DMS79 treated with DMSO at 0.1 percent for 48 hours (cell line): ENCODE measurements at places on chromosomes 16 and 17.
A peak's percentile ranks its signal among the peaks of the same experiment; 100 is the strongest.

- no peak for DNase-seq
Observed at GRCh38 chr17:60971515-60972369, 294.1 kb downstream of the BCAS3 start.

DNA sequence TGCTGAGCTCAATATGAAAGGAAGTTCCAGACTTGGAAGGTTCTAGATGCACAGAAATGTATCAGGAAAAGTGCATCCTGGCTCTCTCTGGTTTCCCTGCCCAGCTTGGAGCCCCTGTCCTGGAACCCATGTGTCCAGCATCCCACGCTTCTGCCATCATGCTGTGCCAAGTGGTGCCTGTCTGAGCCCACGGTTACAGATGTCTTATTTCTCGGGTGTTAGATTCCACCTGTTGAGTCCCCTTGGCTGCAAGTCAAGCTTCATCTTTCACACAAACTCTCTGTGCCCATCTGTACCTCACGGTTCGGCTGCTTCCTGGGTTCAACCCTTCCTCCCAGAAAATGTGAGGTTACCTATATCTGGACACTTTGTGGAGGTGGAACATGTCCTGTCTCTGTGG lies 22.5 kb downstream of the OR1D5 start:
- DNase-seq = no peak

- no peak for DNase-seq
Observed at GRCh38 chr16:1800701-1801100, 7.2 kb upstream of the IGFALS start.

DNA sequence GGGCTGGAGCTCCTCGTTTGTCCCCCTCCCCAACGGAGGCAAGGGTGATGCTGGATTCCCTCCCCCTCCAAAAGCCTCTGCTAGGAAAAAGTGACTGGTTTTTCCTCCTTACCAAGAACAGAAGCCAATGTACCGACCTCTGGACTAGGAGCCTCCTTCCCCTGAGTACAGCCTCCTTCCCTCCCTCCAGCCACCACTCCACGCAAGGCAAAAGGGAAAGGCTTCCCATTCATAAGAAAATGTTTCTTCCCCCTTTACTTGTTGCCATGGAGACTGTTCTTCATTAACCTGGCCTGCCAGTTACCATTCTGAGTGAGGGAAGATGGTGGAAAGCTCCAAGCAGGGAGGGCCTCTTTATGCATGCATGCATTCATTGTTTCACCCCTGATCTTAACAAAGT lies 4.3 kb upstream of the PIMREG start:
- no peak for DNase-seq

DNA sequence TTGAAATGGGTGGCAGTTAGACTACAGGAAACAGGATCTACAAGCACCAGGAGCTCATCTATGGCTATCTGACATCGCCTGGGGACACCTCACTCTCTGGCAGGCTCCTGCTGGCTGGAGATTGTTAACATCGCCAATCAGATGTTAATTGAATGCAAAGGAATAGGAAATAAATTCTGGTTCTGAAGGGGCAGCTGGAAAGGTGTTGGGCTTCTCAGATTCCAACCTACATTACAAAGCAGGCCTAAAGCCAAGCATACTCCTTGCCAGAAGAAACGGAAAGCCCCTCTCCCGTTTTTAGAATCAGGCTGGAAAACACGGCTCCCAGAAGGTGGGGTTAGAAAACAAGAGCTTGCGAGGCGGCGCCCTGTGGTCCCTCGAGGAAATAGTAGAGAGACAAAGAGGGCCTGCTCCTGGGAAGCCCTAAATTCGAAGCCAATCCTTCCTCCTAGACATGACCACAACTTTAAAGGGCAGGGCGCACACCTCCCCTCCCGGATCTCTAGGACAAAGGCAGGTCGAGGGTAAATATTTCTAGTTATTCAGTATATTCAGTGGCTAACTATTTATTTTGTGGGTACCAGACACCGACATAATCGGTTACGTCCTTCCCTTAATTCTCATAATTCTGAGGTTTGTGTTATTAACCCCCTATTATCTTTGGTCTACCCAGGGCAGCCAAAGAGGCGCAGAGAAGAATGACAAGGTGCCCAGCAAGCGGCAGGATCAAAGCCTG lies 763 bp upstream of the TOM1L1 start:
- DNase-seq = peak; percentile 25

DNA sequence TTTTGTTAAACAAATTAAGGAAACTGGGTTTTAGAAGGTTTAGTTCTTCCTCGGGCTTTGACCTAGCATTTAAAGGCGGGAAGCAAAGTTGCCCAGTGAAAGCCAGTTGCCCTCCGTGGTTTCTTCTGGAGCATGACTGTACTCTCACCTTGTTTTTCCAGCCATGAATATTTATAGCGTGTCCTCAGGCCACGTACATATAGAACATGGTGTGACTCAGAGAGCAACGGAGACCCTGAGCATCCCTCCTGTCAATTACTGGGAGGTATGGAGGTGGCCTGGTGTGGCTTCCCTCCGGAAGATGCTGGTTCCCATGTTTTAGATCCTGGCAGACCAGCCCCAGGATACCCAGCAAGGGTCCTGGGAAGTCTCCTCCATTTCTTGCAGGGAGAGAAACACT lies 48.4 kb downstream of the AKAP1 start:
- DNase-seq = no peak

DNA sequence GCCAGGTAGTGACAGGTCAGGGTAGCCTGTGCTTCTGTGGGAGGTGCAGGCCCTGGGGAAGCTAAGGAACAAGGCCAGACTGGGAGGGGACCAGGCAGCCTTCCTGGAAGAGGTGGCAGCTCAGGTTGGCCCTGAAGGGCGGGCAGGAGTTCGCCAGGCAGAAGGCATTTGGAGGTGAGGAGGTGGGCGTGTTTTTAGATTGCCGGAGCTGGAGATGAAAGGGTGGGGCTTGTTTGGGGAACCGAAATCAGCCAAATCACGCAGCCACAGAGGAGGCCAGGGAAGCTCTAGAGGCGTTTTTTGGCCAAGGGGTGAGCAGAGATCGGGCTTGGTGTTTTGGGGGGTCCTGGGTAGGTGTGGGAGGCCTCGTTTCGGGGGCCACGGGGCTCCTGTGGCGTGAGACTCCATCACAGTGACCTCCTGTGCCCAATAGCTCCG lies 7.6 kb downstream of the ADCY7 start:
- no peak for DNase-seq

GRCh38 chr16:67641779-67642708 lies 2.9 kb upstream of the CARMIL2 start:
- peak; percentile 64 for DNase-seq

DNA sequence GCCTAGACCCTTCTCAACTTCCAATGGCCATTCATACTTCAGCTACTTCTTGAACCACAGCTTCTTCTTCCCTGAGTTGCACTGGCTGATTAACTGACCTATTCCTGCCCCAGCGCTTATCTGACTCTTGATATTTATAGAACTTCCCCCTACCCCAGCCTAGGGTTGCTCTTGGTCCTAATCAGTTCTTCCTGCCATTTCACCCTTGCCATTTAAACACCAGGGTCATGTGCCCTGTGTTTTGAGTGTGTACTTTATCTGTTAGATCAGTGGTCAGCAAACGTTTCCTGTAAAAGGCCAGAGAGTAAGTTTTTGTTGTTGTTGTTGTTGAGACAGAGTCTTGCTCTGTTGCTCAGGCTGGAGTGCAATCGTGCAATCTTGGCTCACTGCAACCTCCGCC lies 82.4 kb upstream of the COX10 start:
- DNase-seq = no peak

DNA sequence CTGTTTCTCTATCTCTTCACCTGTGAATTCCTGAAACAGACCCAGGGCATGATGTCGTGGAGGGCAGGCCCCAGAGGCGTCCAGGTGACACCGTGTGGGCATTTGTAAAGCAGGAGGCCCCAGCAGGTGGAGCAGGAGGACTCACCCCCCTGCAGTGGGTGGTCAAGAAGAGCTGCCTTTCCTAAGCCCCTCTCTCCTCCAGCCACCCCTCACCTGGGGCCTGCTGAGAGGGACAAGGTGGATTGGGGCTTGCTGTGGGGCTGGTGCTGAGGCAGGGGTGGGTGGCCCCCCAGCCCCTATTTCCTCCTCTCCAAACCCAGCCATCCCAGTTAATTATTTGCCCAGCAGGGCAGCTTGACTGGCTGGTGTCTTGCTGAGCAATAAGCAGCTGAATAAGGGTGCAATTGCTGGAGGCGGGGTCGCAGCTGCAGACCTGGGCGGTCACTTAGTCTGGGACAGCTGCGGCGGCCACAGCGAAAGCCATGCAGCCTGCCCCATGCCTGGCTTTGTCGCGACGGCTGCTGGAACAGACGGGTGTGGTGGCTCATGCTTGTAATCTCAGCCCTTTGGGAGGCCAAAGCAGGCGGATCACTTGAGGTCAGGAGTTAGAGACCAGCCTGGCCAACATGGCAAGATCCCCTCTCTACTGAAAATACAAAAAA lies 56.4 kb downstream of the JPH3 start:
- no peak for DNase-seq

DNA sequence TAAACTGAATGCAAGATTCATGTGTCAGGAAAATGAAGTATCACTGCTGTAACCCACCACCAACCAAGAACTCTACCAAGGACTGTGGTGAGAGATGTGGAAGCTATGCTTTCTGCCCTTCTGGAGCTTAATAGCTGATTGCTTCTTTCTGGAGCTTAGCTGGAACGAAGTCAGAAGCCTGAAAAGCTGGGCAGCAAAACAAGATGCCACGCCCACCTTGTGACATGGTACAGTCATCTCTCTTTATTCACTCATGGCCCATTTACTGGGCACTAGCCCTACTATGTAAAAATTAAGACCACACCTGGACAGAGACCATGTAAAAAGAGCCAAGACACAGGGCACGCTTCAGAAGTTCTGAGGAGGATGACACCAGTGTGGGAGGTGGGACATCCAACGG lies 48.1 kb downstream of the TEX2 start:
- DNase-seq = no peak

DNA sequence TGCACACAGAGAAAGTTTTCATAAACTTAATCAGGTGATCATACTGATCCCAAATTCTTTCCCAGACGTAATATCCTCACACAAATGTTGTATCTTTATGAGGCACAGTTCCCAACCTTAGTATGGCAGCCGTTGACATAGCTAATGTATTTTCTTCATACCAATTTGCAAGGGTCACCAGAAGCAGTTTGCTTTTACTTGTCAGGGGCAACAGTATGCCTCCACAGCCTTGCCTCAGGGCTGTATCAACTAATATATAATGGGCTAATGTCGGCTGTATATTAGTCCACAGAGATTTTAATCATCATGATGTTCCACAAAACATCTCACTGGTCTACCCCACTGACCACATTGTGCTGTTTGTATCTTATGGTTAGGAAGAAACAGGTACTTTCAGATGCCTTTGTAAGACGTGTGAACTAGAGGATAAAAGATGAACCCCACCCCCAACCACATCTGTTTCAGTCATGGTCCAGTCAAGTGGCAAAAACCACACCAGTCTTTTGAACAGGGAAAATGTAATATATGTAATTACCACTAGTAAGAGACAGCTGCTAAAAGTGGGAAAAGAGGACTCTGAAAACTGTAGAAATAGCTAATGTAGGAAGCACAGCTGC lies 55.2 kb downstream of the GAN start:
- DNase-seq = no peak

GRCh38 chr17:44223541-44224071 lies 4.1 kb upstream of the UBTF start:
- no peak for DNase-seq

DNA sequence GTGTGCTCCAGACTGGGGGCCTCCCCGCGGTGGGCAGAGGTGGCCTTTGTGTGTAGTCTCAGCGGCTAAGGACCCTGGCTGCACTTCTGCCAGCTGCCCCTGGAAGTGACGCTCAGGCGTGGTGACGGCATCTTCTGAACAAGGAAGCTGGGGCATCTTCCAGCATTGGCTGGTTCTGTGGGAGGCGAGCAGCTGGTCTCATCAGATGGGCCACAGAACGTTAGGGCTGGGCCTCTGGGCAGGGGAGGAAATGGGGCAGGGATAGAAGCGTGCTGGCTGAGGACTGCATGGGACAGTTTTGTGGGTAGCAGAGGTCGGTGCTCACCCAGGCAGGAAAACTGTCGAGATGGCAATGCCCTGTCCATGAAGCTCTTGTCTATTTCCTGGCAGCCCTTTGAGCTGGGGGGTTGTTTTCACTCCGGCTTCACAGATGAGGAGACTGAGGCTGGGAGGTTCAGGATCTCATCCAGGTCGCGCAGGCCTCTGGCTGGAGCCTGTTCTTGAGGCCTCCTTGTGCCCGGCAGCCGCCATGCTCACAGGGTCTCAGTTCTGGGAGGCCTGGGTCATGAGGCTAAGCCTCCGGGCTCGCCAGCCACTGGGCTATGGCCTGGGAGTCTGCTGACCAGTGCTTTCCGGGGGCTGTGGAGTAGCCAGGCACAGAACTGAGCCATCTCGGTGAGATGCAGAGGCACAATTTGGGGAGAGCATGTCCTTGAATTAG lies 16.3 kb downstream of the IRF8 start:
- DNase-seq = no peak

- DNase-seq = no peak
Observed at GRCh38 chr17:30605027-30605426, 127.8 kb downstream of the GOSR1 start.

DNA sequence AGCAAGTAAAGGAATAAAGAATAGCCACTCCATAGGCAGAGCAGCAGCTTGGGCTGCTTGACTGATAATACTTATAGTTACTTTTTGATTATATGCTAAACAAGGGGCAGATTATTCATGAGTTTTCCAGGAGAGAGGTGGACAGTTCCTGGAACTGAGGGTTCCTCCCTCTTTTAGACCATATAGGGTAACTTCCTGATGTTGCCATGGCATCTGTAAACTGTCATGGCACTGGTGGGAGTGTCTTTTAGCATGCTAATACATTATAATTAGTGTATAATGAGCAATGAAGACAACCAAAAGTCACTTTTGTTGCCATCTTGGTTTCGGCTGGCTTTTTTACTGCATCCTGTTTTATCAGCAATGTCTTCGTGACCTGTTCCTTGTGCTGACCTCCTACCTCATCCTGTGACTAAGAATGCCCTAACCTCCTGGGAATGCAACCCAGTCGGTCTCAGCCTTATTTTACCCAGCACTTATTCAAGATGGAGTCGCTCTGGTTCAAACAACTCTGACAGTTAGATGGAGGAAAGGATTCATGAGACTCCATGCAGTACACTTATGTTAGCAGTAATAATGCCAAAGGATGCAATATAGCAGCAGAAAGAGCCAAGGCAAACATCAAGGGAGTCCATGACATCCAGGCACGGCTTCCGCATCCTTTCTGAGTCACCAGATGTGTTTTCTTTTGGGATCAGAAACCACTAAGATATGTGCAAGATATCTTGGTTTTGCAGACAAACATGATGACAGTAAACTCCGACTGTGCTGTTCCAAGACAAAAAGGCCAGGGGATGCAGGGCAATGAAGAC lies 55.8 kb upstream of the B4GALNT2 start:
- DNase-seq = no peak

- no peak for DNase-seq
Observed at GRCh38 chr16:65984296-65984695, 382.2 kb upstream of the CDH5 start.

DNA sequence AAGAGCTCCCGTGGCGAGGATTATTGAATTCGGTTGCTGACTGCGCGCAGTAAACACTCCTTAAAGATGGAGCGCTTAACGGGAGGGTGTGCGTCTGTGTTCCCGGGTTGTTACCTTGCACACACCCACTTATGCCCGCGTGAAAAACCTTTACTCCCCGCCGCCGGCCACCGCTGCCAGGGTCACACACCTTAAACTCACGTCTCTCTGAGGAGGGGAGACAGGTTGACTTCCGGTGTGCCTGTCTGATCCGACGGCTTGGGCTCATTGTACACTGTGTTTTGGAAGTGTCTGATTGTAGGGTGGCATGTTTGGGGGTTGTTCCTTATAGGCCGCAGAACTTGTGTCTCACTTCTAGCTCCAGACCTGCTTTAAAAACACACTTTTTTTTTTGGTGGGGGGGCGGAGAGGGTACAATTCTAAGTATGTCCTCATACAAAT lies 66.8 kb downstream of the KPNA2 start:
- peak; percentile 1 for DNase-seq
